ENCODE measurements at places on chromosomes 1 and 21. TPM values are rescaled to one million over a fixed set of nuclear protein-coding genes. Genes with fewer than 3 reads are reported as not detected.
A peak's percentile ranks its signal among the peaks of the same experiment; 100 is the strongest.

DNA sequence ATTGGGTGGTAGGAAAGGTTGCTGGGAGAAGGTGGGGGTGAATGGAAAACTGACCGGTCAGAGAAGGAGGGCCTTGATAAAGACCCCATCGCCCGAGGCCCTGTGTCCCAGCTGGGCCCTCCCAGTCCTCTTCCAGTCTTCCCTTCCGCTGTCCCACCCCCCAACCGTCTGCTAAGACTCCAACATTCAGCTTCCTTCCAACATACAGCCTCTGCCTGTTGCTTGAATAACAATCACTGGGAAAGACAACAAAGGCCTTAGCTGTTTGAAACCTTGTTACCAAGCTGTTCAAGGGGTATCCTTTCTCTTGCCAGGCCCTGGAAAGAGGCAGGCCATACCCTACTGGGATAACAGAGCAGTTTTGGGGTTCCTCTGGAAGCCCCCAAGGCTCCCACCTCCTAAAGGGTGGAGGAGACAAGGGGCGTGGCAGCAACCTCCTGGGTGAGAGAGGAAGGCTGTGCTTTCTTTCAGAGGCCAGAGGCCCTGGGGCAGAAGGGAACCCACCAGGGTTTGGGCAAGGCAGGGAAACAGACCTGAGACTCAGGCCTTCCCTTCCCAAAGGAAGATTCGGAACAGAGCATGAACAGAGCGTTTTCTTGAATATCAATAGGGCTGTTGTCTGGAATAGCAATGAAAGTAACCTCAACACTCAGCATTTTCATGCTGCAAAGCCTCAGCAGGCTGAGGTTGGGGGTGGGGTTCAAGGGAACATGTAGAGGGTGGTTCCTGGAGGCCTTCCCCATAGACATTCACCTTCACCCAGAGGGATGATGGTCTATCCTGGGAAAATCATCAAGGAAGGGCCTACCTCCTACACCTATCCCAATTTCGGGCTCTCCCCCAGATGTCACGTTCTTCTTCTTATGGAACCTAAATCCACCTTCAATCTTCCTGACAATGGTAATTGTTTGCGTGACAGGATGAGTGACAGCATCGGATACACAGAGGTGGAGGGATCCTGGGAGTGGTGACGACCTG is 4.1 kb downstream of the ETNK2 start:
- no peak overlapping the region for H3K4me3 ChIP-seq
- no peaks in the 10 kb centered on the region for H3K27me3 ChIP-seq
- no peaks in the 10 kb centered on the region for H3K36me3 ChIP-seq
- H3K4me1 ChIP-seq, result peaks cover 14% of the 10 kb centered on the region
- peak; percentile 21 for DNase-seq

Gene KRTAP19-1
- not detected for total RNA-seq

Gene SPATA1
- 0.56 TPM for total RNA-seq

Gene CRP
- not detected for total RNA-seq

- H3K27ac ChIP-seq, result no peak overlapping the region
- no peaks in the 10 kb centered on the region for H3K27me3 ChIP-seq
- no peaks in the 10 kb centered on the region for H3K36me3 ChIP-seq
- DNase-seq, result no peak
- no peaks in the 10 kb centered on the region for H3K4me1 ChIP-seq
Measured at GRCh38 chr1:186957314-186957713, 128.6 kb downstream of the PLA2G4A start.

DNA sequence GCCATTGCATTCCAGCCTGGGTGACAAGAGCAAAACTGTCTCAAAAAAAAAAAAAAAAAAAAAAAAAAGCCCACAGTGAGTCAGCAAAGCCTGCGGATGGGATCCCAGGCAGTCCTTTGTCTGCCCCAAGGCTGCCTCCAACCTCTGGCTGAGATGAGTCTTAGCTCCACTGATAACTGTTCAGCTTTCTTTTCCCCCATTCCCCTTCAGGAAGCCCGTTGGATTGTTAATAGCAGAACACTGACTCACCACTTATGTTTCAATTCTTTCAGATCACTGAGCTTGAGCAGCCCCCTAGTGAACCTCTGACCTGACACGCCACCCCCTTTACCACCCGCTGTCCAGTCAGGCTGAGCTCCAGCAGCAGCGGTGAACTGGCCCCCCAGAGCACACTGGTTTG is 57.5 kb downstream of the ERG start:
- H3K4me1 ChIP-seq, result peaks cover 7% of the 10 kb centered on the region
- no peaks in the 10 kb centered on the region for H3K27me3 ChIP-seq
- no peak overlapping the region for H3K27ac ChIP-seq
- no peaks in the 10 kb centered on the region for H3K36me3 ChIP-seq
- H3K4me3 ChIP-seq, result no peak overlapping the region

- no peak overlapping the region for H3K27ac ChIP-seq
- H3K27me3 ChIP-seq, result no peaks in the 10 kb centered on the region
- no peaks in the 10 kb centered on the region for H3K36me3 ChIP-seq
- no peak for DNase-seq
- H3K4me3 ChIP-seq, result no peak overlapping the region
- H3K4me1 ChIP-seq, result no peaks in the 10 kb centered on the region
Measured at GRCh38 chr1:2472109-2472508, 4.0 kb upstream of the PLCH2 start.

DNA sequence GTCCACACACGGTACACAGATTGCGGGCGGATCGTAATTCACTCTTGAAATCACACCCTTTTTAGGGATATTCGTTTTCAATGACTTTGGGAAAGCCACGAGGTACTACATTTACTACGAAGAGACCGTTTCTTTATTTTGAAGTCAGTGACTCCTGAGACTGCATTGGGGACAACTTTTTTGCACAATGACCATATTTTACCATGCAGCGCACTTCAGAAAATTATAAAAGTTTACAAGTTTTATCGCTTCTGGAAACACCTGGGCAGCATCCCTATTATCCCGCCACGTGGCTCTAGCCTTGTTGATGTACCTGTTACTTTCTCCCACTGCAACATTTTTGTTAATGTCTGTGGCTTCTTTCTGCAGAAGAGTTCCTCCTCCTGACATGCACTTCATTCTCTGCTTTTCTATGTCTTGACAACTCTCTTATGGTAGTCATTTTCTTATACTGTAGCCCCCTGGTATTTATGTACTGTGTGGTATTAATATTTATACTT is 1.3 kb upstream of the AKT3 start:
- H3K4me1 ChIP-seq, result no peaks in the 10 kb centered on the region
- no peaks in the 10 kb centered on the region for H3K36me3 ChIP-seq
- H3K27ac ChIP-seq, result peak overlapping the region; percentile 100

Gene FABP3
- 32.2 TPM for total RNA-seq

Gene NHLH1
- total RNA-seq, result 0.20 TPM

- H3K27ac ChIP-seq, result no peak overlapping the region
- no peaks in the 10 kb centered on the region for H3K36me3 ChIP-seq
- no peaks in the 10 kb centered on the region for H3K27me3 ChIP-seq
- no peak overlapping the region for H3K4me3 ChIP-seq
- no peak for DNase-seq
- peaks cover 8% of the 10 kb centered on the region for H3K4me1 ChIP-seq
Measured at GRCh38 chr21:34092262-34092921, 19.0 kb downstream of the MRPS6 start.

DNA sequence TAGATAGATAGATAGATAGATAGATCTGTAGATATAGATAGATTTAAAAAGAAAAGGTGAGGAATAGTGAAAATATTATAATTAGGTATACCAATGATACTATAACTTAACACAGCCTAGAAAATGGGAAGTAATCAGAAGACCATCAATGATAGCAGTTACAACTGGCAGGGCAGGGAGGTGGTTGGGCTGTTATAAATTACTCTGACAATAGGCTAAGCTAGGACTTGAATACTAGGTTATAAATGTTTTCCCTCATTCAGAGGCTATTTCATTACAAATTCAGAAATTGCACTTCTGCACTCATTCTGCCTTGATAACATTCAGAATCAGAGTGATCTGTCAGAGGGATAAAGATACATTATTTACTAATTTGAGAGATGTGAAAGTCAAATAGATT is 273.4 kb upstream of the PLD5 start:
- no peaks in the 10 kb centered on the region for H3K27me3 ChIP-seq
- DNase-seq, result no peak
- H3K27ac ChIP-seq, result no peak overlapping the region

- DNase-seq, result no peak
- H3K27me3 ChIP-seq, result no peaks in the 10 kb centered on the region
- H3K27ac ChIP-seq, result no peak overlapping the region
- H3K36me3 ChIP-seq, result no peaks in the 10 kb centered on the region
- H3K4me1 ChIP-seq, result peaks cover 6% of the 10 kb centered on the region
Measured at GRCh38 chr1:219126377-219126776, 47.3 kb upstream of the LYPLAL1 start.

Gene GNAT2
- not detected for total RNA-seq

GRCh38 chr1:20202166-20202565 is 15.8 kb upstream of the PLA2G2C start:
- no peak overlapping the region for H3K27ac ChIP-seq
- no peak for DNase-seq
- no peak overlapping the region for H3K4me3 ChIP-seq
- H3K27me3 ChIP-seq, result no peaks in the 10 kb centered on the region
- H3K4me1 ChIP-seq, result no peaks in the 10 kb centered on the region

Gene RNF186
- total RNA-seq, result not detected

GRCh38 chr1:27666294-27666693 is 5.7 kb downstream of the IFI6 start:
- no peak overlapping the region for H3K27ac ChIP-seq
- no peaks in the 10 kb centered on the region for H3K36me3 ChIP-seq
- no peaks in the 10 kb centered on the region for H3K27me3 ChIP-seq
- no peak overlapping the region for H3K4me3 ChIP-seq
- DNase-seq, result no peak
- H3K4me1 ChIP-seq, result peaks cover 4% of the 10 kb centered on the region

Gene CLDN14
- not detected for total RNA-seq

DNA sequence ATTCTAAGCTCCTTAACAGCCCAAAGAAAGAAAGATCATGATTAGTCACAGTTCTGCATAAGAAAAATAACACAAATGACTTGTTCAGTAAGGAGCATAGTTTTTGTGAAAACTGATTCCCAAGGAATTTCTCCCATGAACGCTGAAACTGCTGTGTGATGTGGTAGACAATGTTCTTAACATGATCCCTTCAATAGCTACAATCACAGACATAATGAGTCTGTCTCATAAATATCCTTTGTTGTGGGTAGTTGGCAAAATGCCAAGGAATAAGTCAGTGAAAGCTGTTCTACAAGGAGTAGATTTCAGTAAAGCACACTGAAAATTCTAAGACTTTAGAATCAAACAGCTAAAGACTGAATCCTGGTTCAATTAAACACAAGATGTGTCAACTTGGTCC is 404.8 kb downstream of the HLX start:
- no peak for DNase-seq
- H3K4me3 ChIP-seq, result no peak overlapping the region
- no peaks in the 10 kb centered on the region for H3K27me3 ChIP-seq

DNA sequence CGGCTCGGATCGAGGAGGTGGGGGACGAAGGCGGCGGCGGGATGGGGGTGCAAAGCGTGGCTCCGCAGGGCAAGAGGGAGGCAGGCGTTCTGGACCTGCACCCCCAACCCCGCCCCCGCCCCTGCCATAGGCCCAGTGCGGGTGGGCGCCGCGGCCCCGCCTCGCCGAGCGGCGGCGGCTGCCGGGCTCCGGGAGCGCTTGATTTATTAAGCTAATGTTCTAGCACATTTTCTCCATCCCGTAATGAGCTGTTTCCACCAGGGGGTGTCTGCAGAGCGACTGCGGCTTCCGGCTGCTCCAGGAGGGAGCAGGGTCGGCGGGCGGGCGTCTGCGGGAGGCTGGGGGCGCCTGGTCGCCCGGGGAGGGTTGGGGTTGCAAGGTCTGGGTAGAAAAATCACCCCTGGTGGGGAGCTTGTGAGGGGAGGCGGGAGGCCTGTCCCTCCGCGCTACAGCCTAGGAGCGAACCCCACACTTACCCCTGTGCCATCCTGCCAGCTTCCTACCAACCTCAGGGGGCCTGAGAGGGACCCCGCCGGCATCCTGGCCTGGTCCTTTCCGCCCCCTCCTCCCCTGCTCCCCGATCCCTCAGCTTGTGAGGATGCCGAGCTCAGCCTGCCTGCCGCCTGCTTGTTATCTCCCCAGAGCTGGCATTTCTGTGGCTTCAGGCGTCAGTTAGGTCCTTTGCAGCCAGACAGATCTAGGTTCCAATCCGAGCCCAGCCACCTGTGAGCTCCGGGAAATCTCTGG is 48.5 kb upstream of the ACOT11 start:
- peak overlapping the region; percentile 36 for H3K4me3 ChIP-seq
- H3K27ac ChIP-seq, result no peak overlapping the region
- peak; percentile 70 for DNase-seq
- H3K36me3 ChIP-seq, result no peaks in the 10 kb centered on the region
- no peaks in the 10 kb centered on the region for H3K27me3 ChIP-seq
- H3K4me1 ChIP-seq, result no peaks in the 10 kb centered on the region

Gene MCOLN3
- total RNA-seq, result 3.6 TPM

Gene ABCA4
- 0.23 TPM for total RNA-seq

DNA sequence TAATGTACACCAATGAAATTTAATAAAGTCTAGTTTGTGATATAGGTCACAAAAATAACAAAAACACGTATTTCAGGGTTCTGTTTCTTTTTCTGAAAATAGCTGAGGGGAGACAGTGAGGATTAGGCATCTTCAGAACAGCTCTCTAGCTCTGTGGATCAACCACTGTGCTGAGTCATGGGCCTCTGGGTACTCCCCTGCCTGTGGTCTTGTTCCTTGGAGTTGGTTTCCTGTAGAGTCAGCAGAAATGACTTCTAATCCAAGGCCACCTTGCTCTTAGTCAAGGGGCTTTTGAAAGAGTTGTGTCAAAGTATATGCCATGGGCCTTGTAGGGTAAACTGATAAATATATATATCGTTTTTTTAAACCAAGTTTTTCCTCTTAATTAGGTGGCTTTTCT is 141.8 kb upstream of the ZRANB2 start:
- no peak overlapping the region for H3K27ac ChIP-seq
- DNase-seq, result no peak
- no peak overlapping the region for H3K4me3 ChIP-seq
- H3K4me1 ChIP-seq, result no peaks in the 10 kb centered on the region

DNA sequence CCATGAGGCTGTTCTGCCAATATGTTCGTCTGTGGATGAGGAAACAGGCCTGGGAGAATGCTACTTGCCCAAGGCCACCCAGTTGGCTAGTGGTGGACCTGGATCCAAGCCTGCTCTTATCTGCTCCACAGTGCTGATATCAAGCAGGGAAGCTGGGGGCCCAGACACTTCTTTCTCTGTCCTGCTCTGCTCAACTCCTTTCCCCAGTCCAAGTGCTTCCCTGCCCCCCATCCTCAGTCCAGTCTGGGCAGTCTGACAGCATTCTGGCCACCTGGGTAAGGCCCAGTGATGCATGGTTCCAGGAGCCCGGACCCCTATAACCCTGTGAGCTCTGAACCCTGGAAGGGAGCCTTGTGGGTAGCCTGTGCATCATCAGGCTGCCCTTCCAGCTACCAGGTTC is 4.2 kb upstream of the PAQR7 start:
- H3K36me3 ChIP-seq, result no peaks in the 10 kb centered on the region
- no peak overlapping the region for H3K27ac ChIP-seq
- no peak overlapping the region for H3K4me3 ChIP-seq
- no peaks in the 10 kb centered on the region for H3K27me3 ChIP-seq
- H3K4me1 ChIP-seq, result peaks cover 27% of the 10 kb centered on the region

Gene RNU1-1
- 6,201 TPM for total RNA-seq

GRCh38 chr1:212147581-212148033 is 112.1 kb downstream of the DTL start:
- H3K27me3 ChIP-seq, result no peaks in the 10 kb centered on the region
- H3K36me3 ChIP-seq, result no peaks in the 10 kb centered on the region
- no peak overlapping the region for H3K27ac ChIP-seq
- no peak overlapping the region for H3K4me3 ChIP-seq
